ENCODE measurements at places on chromosomes 5 and 9. TPM values are rescaled to one million over a fixed set of nuclear protein-coding genes. Genes with fewer than 3 reads are reported as not detected.

ANKRD20A1 gene
- 0.54 TPM for polyA plus RNA-seq

GRCh38 chr5:69516769-69517168, 24.2 kb downstream of the OCLN start:
- no peak overlapping the region for H3K4me3 ChIP-seq
- H3K36me3 ChIP-seq = no peaks in the 10 kb centered on the region
- H3K27me3 ChIP-seq = no peaks in the 10 kb centered on the region
- peaks cover 10% of the 10 kb centered on the region for H3K4me1 ChIP-seq
- DNase-seq = no peak

PLEKHG4B gene
- 19.5 TPM for polyA plus RNA-seq

DNA sequence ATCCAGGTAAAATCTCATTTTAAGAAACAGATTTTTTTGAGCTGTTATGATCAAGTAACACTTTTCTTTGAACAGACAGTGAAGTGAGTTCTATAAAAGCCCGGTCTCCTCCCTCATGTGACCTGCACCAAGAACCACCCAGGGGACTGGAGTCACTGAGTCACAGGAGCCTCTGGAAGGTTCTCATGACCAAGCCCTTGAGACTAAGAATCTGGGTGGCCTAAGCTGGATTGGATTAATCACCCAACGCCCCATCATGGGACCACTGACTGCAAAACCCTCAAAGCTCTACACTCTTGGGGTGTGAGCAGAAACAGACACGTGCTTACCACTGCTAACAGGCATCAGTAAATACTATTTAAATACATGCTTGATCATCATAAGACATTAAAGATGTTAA, 48.4 kb downstream of the SECISBP2 start:
- H3K36me3 ChIP-seq = peaks cover 25% of the 10 kb centered on the region
- DNase-seq = no peak
- H3K4me3 ChIP-seq = no peak overlapping the region
- no peaks in the 10 kb centered on the region for H3K4me1 ChIP-seq

All from left lung (tissue), 14 donors.